ENCODE measurements at places on chromosomes 13 and 19.

DNA sequence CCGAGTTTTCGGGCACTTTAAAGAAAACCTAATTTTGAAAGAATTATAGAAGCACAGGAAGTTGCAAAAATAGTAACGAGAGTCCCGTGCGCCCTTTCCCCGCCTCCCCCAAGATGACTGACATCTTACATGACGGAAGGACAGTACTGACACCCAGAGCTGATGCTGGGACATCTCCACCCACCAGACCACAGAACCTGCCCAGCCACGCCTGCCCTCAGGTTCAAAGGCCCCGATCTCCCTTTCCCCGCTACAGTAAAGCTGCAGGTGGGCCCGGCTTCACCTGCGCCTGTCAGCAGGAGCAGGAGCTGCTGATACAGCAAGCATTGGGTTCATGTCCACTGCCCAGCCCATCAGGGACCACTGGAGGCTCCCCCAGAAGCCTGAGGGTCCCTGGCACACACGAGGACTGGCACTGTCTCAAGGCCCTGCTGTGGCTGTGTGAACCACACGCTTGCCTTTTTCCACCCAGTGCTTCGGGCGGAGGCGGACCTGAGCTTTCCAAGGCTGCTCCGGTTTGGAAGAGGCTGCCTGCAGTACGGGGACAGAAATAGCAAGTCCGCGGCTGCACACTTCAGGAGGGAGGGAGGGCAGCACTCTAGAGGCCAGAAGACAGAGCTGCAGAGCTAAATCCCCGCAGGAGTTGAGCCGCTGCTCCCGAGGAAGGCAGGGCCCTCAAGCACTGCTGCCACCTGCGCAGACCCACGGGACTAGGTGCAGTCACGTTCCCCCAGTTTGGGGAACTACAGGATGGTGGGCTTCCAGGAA lies 8.7 kb downstream of the MAP2K2 start:
- peak; percentile 30 for DNase-seq

DNA sequence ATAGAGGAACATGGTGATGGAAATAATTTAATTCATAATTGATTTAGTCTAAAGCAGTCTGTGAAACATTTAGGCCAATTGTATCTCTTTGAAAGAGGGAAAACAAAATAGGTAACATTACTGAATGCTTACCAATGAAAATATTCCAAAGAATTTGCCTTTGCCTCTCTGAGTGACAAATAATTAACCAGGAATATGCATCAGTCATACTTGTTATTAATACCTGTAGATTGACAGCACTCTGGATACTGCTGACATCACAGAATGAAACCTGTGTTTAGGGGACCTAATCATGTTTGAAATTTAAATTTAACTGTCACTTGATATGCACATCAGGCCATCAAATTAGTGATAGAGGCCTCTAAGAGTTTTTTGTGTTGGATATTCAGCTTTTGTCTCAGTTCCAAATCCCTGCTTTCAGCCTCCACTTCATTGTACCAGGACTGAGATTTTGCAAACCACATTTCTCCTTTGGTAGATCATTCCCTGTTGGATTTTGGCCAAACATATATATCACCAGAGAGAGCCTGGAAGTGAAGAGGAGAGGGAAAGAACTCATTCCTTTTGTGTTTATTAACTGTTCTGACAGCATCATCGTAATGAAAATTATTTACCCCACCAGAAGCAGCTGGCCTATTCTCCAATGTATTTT lies 64.8 kb upstream of the KLHL1 start:
- no peak for DNase-seq

- DNase-seq = no peak
These were observed 667 bp upstream of the ZNF790 start for GRCh38 chr19:36838784-36839324.

- peak; percentile 25 for DNase-seq
These were observed 21.2 kb downstream of the PCID2 start for GRCh38 chr13:113187263-113187669.

DNA sequence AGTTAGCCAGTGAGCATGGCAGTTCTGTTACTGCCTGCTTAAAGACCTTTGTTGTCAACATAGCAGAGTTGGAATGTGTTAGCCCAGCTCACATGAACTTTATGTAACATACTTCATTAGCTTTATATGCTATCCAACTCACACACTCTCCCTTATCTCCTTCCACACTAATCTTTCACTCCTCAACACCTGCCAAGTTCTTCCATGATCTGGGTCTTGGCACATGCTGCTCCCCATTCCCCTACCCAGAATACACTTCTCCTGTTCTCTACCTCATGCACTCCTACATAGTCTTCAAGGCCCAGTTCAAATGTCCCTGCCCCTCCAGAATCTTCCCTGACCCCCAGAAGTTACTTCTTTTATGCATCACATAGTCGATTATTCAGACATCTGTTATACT lies 179.3 kb downstream of the KATNAL1 start:
- no peak for DNase-seq

- DNase-seq = no peak
These were observed 269.3 kb upstream of the MIR17HG start for GRCh38 chr13:91078093-91078679.

DNA sequence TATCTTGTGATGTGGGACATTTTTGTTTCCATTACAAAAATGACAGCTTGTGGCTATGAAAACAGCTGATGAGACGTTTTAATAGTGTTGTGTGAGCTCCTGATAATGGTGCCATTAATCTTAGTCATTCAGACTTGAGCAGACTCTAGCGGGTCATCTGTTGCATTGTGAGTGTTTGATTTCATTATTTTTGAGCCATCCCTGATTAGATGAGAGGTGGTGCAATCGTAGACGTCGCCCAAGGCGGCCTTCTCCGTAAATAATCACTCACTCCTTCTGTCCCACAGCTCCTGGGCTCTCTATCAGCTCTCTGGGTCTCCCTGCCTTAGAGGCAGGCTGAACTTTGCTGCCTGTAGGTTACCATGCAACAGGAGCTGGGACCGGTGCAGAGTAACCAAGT lies 528.0 kb upstream of the SGCG start:
- DNase-seq = no peak

DNA sequence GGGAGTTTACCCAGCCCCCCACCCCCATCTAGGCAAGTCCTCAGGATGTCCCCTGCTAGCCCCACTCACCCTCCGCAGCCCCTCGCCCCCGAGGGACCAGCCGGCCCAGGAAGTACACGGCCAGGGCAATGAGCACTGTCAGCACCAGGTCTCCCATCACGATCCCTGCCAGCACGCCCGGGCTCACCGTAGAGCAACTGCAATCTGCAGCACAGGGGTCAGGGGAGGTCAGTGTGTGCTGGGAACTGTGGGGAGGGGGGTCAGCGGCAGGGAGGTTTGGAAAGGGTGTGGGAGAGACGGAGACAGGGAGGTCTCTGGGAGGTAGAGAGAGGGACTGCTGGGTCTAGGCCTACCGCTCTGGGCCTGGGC lies 734 bp downstream of the TYROBP start:
- DNase-seq = no peak

DNA sequence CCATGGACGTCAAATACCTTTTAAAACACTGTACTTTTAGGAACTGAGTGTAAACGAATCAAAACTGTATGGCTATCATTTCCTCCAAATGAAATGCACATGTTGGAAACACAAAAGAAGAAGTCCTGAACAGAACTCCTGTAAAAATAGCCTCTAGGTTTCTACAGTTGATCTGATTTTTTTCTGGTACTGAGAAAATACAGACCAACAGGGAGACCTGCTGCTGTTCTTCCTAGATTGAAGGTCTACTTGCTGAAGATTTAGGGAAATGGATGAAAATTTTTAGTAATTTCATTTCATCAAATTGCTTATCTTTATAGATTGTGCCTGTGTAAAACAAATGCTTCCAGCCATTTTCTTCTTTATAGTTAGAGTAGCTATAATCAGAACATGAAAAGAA lies 520.4 kb downstream of the SLITRK6 start:
- no peak for DNase-seq

GRCh38 chr13:78241278-78241919 lies 322.8 kb upstream of the EDNRB start:
- DNase-seq = no peak

DNA sequence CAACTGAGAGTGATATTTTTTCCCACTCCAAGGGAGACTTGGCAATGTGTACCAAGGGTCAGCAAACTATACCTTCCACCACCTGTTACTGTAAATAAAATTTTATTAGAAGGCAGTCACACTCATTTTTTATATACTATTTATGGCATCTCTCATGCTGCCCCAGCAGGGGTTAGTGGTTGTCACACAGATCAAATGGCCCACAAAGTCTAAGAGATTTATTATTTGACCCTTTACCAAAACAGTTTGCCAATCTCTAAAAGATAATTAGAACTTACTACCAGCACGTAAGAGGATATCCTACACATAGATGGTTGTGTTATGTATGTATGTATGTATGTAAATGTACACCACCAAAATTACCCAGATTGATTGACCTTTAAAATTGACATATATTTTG lies 185.1 kb downstream of the PRR20E start:
- DNase-seq = no peak

DNA sequence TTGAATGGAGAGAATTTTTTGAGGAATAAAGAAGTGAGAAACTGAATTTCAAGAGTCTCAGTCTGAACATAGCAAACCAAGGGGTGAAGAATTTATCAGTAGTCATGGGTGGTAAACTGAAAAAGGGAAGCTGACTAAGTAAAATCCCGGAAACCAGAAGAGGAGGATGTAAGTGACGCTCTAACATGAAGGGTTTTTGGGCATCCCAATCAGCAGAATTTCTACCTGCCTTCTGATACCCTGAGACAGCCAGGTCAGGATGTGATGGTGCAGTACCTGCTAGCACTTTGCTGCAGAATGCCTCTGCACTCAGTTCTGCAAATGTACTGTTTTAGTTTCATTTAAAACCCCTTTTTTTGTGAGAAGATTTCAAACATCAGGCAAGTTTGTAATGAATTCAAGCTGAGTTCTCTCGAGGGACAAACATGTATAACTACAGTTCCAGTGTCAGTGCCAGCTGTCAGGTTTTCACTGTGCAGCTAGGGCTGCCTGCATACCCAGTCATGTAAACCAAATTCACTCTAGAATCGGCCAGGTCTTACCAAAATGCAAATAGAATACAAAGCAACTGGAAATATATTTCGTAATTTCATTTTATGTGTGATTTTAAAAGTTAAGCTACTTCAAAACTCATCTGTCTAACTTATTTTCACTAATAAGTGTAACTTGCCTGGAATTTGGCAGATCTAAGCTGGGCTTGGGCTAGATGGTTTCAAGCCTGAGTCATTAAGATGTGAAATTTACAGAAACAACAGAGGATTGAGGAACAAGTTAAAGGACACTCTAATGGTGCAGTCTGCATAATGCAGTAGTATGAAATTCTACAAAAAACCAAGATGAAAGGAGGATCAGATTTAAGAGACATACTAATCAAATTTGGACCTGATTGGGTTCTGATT lies 13.8 kb downstream of the METTL21C start:
- no peak for DNase-seq

- DNase-seq = no peak
These were observed 8.4 kb downstream of the PEX11G start for GRCh38 chr19:7480222-7480969.

DNA sequence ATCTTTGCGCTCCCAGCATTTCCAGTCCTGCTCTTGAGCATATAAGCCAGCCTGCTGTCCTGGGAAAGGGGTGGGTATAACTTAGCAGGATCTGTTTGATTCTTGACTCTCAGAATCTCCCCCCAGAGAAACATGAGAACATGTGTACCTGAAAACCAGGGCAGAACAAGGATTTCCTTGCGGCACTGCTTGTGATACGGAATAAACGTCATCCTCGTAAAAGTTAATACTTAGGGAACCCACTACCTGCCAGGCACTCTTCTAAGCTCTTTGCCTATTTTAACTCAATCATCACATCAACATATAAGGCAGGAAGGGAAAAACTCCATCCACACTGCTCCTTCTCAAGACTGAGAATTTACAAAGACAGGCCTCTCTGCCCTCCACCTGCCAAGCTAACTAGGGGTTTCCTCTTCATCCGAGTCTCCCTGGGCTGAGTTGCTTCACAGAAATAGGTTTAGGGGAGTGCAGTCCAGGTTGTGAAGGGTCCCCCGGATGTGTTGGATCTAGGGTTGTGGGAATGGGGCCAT lies 1.1 kb downstream of the ZNF653 start:
- DNase-seq = no peak

DNA sequence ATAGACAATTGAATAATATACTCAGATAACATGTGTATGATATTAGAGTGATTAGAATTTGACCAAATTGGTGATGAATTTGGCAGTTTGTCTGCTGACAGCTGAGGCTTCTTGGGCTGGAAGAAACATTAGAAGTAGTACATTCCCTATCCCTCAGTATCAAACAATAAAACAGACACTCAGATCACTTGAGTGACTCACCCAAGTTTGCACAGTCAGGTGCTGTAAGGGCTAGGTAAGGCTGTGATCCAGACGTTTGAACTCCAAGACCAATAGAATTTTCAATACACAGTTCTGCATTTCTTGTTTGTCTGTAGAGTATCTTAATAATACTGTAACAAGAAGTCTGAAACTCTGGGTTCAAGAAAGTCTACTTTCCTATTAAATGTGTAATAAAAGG lies 223.5 kb downstream of the POSTN start:
- no peak for DNase-seq

- no peak for DNase-seq
These were observed 754.9 kb downstream of the OLFM4 start for GRCh38 chr13:53783471-53783870.

- DNase-seq = no peak
These were observed 10.3 kb downstream of the DYRK1B start for GRCh38 chr19:39823686-39824085.

DNA sequence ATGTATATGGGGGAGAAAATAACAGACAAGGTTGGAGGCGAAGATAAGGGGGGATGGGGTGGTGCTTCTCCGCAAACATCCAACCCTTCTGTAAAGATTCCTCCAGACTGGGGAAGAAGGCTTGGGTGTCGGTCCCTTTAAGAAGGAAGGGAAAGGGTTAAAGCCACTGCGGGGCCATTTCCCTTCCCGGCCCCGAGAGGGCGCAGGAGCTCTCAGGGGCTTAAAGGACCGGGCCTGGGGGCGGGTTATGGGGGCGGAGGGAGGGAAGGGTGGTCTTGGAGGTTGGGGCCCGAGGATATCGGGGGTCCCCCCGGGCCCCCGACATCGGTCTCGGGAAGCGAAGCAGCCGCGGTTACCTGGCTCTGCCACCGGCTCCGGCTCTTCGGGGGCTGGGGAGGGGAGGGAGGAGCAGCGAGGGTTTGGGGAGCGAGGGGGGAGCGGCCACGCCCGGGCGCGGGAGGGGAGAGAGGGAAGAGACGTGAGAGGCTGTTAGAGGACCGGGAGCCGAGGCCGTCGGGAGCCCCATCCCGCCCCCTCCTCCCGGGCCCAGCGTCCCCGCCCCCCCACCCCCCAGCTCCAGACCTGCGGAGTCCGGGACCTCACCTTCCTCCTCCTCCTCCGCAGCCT lies 2.8 kb downstream of the TNNT1 start:
- DNase-seq = no peak

DNA sequence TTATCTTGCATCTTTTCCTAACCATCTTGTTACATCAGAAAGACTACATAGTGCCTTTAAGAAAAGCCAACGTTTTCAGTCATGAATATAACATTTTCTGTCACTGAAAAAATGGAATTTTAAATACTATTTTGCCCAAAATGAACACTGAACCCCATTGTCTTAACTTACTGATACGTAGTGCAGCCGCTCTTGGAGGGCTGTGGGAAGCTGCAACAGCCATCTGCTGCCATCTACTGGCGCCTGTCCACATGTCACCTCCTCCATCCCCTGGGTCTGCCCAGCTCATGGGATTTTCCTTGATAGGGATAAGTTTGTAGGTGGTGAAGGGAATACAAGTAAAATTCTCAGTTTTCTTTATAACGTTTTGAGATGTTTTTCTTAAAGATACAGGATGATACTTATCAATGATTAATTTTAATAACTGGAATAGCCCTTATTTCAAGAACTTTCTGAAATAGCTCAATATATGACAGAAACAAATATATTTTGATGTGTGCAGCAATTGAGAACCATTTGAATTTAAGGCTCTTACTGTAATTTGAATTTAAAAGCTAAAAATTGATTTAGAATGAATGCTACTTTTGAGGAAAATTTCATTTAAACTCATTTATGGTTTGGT lies 73.7 kb downstream of the GGACT start:
- DNase-seq = peak; percentile 72

Data from T-helper 1 cell (primary cell).